GM12891 (cell line): ENCODE measurements at places on chromosomes 2 and 18.

- DNase-seq: no peak
These were observed 174.2 kb upstream of the OSR1 start for GRCh38 chr2:19532547-19533196.

- DNase-seq: no peak
These were observed 7.1 kb downstream of the C2orf92 start for GRCh38 chr2:97676620-97677019.

DNA sequence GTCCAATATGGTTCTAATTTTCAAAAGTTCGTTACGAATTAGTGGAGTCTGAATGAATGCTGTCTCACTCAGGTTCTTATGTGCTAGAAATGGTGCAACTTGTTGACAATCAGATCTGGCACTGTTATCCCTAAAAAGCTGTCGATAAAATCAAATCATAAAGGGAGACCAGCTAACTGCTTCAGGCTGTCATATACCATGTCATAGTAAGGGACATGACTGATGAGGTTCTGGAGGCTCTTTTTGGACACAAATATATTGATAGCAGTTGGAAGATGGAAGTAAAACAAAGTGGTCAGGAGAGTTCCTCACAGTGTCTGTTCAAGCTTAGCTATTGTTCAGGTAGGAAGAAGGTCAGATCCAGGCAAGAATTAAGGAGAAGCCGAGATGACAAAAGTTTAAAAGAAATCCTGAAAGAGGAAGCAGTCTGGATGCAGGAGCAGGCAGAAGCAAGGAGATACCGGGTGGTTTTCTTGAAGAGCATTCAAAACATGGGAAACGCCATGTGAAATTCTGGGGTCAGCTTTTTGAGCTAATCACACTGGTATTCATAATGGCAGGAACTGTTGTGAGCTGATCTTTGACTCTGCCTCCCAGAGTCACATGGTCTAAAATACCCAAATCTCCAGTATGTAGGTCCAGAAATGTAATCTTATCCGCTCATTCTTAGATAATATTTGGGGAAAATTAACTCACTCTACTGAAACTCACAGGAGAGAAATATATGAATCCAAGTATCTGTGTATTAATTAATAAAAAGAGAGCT, 9.4 kb upstream of the CAVIN2 start:
- DNase-seq: no peak

DNA sequence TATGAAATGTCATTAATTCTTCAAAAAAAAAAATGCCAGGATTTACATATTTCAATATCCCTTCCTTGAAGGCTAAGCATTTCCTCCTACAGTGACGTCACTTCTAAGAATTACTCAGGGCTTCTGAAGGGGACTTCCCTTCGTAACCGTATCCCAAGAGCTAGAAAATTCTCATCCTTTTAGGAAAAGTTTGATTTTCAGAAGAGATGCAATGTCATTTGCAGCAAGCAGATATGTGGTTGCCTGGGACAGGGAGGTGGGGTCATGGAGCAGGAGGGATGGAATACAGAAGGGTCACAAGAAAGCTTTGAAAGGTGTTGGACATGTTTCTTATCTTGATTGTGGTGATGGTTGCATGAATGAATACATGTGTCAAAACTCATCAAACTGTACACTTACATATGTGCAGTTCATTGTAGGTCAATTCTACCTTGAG, 97.0 kb upstream of the ATL2 start:
- DNase-seq: no peak

DNA sequence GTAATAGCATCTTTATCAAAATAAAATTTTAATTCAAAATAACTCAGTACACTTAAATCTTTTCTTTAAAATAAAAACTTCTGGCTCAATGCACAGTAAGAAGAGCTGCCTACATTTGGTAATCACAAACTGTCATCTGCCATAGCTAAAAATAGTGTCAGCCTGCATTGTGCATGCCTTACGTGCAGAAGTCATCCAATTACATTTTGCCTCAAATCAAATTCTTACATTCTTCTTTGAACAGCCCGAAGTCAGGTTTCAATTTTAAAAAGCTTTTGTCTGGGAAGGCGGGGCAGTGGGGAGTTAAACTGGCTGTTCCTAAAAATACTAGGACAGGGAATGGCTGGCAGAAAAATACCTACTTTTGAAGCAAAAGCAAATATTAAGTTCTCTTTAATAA, 51.1 kb downstream of the RTN4 start:
- DNase-seq: no peak

DNA sequence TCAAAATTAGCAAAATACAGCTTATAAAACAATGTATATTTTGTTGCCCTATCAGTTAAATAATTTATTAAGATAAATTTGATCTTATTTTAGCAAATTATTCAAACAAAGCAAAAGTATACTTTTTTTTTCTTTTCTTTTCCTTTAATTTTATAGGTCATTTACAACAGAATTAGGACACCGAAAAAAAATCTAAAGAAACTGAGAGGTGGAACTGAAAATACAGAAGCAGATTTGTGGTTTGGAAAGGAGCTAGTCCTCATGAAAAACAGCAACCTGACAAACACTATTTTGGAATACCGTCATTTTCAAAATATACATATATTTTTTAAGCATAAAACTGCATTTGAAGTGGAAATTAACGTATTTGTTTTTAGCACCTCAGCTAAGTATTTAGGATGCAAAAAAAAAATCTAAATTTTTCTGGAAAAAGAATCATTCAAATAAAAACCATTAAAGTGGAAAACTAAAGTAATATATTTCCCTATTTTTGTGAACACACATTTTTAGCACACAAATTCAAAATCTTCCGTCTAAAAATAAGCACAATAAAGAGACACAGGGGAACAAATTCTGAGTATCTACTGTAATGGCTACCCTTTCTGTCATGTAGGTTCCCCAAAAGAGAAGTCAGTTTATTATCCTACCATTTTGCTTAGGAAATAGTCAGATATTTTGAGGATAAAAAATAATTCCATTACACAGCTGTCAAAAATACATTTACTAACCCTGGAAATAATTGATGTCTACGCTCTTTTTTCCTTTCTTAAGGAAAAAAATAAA, 2.7 kb downstream of the CCDC88A start:
- no peak for DNase-seq

- DNase-seq: no peak
These were observed 25.9 kb upstream of the ALPP start for GRCh38 chr2:232352511-232353091.

GRCh38 chr2:232410238-232410900, 3.7 kb downstream of the ALPG start:
- no peak for DNase-seq

GRCh38 chr18:63271881-63272299, 47.7 kb downstream of the BCL2 start:
- DNase-seq: no peak

- DNase-seq: no peak
These were observed 35.7 kb upstream of the LTBP1 start for GRCh38 chr2:32910883-32911598.

GRCh38 chr18:26262156-26262555, 35.9 kb downstream of the TAF4B start:
- DNase-seq: no peak

- DNase-seq: no peak
These were observed 336.1 kb upstream of the FSIP2 start for GRCh38 chr2:185402474-185402873.

DNA sequence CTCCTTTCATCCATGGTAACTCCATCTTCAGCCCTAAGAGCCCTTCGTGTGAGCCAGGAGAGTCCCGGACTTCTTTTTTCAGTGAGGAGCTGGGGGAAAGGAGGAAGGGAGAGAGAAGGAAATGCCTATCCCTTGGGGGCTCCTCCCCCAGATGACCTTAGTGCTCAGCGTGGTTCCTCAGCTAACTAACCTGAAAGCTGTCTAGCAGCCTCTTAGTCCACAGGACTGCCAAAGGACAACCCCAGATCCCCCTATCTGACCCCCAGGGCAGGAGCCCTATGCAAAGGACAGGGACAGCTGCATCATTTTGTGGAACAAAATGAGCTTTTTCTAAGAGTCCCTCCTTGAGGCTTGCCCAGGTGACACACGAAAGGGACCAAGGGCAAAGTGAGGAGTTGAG, 7.9 kb downstream of the SPR start:
- no peak for DNase-seq

GRCh38 chr2:69943843-69944525, 17.4 kb downstream of the ASPRV1 start:
- DNase-seq: no peak

GRCh38 chr2:234488913-234489451, 7.9 kb downstream of the ARL4C start:
- no peak for DNase-seq
